ENCODE measurements at places on chromosomes 11 and 22.

GRCh38 chr11:106552694-106553203 is 465.5 kb downstream of the GUCY1A2 start:
- DNase-seq: no peak

DNA sequence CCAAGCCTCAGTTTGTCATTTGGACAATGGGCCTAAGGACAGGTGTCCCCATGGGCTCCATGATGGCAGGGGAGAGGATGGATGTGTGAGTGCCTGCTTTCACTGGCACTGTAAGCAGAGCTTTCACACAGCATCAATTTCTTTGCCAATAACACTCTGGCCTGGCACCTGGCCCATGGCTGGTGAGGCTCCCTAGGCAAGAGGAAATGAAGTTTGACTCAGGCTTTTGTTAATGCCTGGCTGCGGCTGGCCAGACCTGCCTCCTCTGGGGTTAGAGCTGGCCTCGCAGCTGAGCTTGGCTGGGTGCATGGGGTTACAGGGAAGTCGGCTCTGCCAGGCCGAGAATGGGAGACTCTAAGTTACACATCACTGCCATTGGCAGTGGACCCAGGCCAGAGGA is 30.0 kb upstream of the SEZ6L start:
- peak; percentile 30 for DNase-seq

GRCh38 chr22:27100789-27101188 is 443.4 kb downstream of the MIAT start:
- DNase-seq: no peak

DNA sequence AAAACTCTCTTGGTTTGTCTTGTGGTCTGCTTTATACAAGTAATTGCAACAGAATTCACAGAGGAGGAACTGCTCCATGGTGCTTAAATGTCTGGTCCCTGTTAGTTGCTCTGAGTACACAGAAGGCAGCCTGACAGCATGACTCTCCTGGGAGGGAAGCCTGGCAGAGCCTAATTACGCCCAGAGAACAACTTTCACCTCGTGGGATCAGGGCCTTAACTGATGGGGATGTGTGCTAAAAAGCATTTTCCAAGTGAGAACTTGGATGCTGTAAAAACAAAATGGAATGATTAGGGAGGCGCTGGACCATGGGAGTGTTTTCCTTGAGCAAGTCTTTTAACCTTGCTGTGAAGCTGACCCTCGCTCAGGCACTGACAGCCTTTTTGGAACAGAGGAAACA is 154.0 kb upstream of the TENM4 start:
- no peak for DNase-seq

GRCh38 chr11:83364500-83365045 is 78.4 kb upstream of the CCDC90B start:
- DNase-seq: no peak

DNA sequence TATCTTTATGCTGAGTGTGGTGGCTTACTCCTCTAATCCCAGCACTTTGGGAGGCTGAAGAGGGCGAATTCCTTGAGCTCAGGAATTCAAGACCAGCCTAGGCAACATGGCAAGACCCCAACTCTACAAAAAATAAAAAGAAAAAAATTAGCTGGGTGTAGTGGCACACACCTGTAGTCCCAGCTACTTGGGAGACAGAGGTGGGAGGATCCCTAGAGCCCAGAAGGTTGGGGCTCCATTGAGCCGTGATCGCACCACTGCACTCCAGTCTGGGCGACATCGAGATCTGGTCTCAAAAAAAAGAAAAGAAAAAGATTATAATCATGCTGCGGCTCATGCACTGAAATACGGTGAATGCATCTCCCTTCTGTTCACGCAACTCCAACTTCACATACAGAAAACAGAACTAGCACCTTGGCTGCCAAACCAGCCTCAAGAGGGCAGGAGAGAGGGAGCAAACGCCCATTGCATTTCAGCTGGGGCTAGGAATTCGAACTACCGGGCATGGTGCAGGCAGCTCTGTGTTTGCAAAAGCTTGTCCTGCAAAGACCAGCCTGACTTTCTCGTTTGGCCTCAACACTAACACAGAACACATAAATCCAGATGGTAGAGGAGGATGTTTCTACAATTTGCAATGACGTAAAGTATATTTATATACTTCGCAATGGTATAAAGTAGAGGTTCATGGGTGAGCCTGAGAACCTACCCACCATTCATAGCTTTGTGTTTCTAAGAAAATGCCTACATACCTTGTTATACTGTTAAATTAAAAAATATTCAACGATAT is 6.3 kb upstream of the SYNGR1 start:
- DNase-seq: peak; percentile 60

GRCh38 chr11:83132191-83132590 is 24.7 kb upstream of the PCF11 start:
- DNase-seq: no peak

DNA sequence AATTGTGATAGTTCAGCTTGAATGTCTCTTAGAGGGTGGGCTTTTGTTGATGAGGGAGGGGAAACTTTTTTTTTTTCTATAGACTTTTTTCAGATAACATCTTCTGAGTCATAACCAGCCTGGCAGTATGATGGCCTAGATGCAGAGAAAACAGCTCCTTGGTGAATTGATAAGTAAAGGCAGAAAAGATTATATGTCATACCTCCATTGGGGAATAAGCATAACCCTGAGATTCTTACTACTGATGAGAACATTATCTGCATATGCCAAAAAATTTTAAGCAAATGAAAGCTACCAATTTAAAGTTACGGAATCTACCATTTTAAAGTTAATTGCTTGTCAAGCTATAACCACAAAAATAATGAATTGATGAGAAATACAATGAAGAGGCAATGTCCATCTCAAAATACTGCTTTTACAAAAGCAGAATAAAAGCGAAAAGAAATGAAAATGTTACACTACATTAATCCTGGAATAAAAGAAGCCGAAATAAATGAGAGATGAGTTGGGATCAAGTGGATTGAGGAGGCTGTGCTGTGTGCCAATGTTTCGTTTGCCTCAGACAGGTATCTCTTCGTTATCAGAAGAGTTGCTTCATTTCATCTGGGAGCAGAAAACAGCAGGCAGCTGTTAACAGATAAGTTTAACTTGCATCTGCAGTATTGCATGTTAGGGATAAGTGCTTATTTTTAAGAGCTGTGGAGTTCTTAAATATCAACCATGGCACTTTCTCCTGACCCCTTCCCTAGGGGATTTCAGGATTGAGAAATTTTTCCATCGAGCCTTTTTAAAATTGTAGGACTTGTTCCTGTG is 3.9 kb downstream of the MALAT1 start:
- DNase-seq: no peak

- no peak for DNase-seq
These were observed 81.7 kb downstream of the SWAP70 start for GRCh38 chr11:9745411-9746211.

- no peak for DNase-seq
These were observed 3.3 kb downstream of the RAB38 start for GRCh38 chr11:88171982-88172381.
